ENCODE measurements at places on chromosomes 16 and 17.

GRCh38 chr17:62840871-62841270, 32.8 kb upstream of the MARCHF10 start:
- no peak for DNase-seq

DNA sequence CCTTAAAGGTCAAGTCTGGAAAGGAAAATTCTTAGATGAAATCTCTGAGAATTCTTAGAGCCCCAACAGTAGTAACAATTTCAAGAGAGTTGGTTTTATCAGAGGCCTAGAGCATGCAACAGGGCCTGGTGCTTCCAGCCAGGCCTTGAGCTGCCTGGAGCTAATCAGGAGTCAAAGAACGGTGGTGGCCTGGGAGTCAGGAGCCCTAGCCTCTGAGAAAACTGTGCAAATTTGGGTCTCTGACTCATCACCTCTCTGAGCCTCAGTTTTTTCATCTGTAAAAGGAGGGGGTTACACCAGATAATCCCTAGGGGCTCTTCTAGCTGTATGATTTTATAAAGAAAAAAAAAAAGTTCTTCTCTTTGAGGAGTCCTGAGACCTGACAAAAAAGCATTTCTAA, 227.3 kb upstream of the RPL38 start:
- DNase-seq, result no peak

DNA sequence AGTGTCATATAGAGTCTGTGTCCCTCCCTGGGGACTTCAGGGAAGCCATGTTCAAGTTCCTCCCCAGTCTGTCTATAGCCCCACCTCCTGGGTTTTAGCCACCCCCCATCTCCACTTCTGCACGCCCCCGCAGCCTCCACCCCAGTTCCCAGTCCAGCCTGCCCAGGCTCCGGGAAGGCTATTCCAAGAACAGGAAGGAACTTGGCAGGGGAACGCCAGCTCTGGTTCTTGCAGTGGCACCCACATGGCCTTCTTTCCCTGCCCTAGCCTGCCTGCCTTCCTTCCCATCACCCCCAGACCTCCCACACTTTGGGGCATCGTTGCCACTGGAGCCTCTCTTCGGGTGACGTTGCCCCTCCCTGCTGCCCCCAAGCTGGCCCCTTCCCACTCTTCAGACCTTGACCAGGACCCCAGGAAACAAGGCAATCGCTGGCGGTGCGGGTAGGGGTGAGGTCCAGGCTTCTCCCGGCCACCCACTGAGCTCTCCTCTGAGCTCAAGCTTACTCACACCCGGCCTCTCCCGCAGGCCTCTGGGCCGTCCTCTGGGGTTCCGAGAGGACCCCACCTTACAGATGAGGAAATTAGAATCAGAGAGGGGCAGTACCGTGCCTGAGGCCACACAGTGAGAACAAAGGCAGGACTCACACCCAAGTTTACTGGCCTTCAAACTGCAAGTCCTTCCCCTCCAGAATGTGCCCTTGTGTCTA, 9.2 kb upstream of the CES4A start:
- peak; percentile 91 for DNase-seq

GRCh38 chr17:62816282-62816839, 8.2 kb upstream of the MARCHF10 start:
- DNase-seq, result no peak

DNA sequence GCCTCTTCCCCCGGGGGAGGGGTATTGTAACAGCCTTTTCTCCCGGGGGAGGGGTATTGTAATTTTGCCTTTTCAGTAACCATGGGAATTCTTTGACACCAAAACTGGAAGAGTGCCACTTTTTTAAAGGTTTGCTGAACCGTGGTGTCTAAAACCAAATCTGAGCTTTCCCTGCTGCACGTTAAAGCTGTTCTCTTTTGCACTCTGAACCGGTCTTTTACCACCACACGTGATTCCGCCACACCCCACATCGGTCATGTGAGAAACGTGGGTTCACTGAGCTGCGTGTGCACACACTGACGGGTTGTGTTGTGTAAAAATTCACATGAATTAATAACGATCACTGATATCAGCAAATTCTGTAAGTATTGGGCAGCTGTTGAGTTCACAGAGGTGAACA, 9.2 kb upstream of the ACSF3 start:
- peak; percentile 9 for DNase-seq

- peak; percentile 65 for DNase-seq
Observed at GRCh38 chr17:17840751-17841591, 4.2 kb upstream of the SREBF1 start.

DNA sequence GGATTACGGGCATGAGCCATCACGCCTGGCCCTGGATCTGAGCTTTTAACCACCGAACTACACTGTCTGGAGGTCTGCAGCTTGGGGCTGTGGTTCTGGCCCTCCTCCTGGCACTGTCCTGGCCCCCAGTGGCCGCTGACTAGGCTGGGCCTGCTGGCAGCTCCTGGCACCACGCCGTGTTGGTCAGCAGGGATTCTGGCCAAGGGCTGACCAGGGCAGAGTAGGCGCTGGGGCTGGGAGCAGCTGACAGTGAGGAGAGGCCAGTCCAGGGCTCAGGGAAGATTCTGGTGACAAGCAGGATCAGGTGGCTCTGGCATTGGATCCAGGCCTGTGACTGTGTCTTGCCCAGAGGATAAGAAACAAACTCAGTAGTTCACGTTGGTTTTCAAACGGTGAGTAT, 14.6 kb downstream of the EEF2K start:
- no peak for DNase-seq

DNA sequence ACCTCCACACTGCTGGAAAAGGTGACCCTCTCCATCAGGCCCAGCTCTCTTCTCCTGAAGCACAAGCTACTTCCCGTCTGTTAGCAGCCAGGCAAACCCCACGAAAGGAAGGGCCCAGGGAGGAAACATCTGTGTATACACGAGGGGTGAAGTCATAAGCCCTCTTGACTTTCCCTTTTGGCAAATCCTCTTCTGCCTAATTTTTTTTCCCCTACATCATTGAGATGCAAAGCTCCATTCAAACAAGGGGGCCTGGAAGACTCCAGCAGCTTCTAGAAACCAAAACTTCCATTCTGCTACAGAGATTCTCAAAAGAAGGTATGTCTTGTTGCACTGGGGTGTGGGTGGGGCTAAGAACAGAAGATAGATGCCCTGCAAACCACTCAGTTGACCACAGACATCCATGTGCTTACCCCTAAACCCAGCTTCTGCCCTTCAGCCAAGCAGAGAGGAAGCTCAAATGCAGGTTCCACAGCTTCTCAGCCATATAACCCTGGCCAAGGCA, 145.6 kb upstream of the RCVRN start:
- peak; percentile 96 for DNase-seq

DNA sequence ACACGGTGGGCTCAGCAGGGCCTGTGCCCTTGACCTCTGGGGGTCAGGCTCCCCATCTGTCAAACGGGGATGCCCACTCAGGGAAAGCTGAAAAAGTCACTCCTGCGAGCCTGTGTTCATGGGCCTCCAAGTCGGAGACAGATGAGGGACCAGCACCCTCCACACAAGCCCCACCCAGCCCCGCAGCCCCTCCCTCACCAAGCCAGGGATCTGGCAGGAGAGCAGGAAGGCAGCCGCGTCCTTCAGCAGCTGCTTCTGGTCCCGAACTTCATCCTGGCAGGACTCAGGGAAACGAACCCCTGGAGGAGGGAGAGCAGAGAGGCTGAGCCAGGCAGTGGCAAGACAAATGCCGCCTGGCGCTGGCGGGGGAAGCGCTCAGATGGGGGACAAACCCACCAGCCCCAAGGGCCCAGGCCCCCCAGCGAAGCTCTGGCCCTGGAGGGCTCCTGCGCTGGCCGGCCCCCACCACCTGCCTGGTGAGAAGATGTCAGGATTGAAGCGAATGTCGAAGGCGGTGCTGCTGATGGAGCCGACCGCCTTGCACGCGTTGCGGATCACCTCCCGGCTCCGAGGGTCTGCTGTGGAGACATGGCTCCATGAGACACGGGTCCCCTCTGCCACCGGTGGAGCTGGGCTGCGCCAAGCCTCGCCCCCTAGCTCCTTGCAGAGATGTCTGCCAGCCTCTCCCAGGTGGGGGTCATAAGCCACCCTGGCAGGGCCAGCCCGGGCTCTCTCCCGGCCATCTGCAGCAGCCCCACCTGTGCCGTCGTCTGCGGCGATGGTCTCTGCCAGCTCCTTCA, 15.4 kb downstream of the CLUH start:
- no peak for DNase-seq

GRCh38 chr17:72843591-72843990, 248.9 kb downstream of the SLC39A11 start:
- DNase-seq, result no peak

DNA sequence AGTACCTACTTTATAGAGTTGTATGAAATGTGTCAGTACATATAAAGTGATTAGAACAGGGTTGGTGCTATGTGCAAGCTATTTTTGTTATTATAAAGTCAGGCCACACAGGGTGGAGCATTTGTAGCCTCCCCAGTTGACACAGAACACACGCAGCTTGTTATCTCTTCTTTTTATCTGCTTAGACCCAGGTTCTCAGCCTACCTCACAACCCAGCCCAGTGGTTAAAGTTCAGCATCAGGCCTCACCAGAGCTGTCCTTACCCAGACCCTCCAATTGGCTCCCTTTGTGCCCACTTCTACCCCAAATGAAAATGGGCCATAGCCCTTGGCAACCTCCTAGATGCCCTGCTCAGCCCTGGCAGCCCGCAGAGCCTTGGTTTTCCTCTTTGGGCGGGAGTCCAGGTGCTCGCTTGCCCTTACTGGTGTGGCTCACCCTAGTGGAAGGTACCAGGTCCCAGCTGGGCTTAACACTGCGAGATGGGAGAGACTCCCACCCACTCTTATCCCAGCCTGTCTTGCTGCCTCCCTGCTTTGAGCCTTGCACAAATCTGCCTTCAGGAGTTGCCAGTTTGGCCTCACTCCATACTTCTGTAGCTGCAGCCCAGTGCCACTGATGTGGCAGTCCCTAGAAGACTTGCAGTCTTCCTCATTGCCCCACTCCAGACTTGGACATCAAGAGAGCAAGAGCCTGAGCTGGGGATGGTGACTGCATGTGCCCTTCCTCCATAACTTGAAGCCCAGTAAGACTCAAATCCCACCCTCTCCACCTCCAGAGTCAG, 1.1 kb upstream of the PIGS start:
- no peak for DNase-seq

DNA sequence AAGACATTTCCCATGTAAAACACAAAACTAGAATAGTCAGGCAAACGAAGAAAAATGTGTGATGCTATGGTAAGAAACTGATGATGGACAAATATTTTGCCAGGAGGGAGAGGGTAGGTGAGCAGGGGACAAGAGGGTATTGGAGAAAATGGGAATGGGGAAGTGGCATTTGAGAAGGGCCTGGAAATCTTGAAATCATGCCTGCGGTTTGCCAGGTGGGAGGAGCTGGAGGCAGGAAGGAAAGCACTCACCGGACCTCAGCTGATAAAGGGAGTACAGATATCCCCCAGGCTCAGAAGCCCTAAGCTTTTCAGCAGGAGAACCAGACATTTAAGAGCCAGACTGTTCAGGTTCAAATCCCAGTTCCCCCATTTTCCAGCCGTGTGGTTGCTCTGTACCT, 103.6 kb downstream of the GSG1L start:
- DNase-seq, result no peak

Data from suppressor macrophage treated with lipopolysaccharide for 1 hour (primary cell).